ENCODE measurements at places on chromosomes 7 and 10. TPM values are rescaled to one million over a fixed set of nuclear protein-coding genes. Genes with fewer than 3 reads are reported as not detected.

DNA sequence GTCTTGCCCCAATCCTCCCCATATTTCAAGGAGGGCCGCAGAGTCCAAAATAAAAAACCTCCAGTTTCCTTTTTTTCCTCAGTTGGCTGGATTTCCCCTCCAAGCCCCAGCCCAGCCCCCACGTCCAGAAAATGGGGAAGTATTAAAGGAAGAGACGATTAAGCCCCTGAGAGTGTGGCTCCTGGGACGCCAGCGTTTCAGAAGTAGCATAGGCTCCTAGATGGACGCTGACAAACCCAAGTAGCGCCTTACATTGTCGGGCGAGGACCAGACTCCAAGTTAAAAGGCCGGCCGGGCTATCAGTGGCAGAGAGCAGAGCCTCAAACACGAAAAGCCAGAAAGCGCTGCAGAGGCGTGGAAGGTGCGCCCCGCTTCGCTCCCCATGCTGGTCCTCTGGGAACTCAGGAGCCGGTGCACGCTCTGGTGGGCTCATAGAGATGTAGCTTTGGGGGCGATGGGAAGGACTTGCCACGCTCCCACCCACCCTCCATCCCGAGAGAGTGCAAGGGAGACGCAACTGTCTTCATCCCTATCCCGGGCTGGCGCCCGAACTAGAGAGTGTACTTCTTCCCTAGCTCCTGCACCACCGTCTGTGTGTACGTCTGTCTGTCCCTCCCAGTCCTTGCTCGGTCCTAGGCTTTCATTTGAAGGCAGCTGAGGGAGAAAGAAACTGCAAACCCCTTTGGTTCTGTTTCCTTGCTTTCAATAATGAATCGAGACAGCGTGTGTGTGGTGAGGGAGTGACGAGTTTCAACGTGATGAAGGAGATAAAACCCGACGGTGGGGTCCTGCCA lies 6.3 kb upstream of the EMX2 start:
- H3K27ac ChIP-seq, result no peak overlapping the region
- H3K36me3 ChIP-seq, result no peaks in the 10 kb centered on the region
- peaks cover 97% of the 10 kb centered on the region for H3K27me3 ChIP-seq

DNA sequence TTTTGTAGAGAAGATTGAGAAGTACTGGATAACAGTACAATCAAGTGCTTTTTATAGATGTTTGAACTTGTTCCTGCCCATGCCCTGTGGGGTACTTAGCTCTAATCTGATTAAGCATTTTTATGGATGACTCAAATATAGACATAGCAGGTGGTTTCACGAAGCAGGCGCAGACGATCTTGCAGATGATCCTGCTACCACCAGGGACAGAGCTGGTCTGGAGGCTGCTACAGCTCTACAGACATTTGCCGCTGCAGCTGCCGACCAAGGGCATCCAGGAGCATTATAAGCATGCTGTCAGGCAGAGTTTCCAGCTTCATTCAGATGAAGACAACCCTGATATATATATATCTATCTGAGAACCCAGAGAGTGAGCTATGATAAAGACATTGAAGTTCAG lies 650.4 kb downstream of the NXPH1 start:
- H3K27ac ChIP-seq, result no peak overlapping the region
- H3K36me3 ChIP-seq, result no peaks in the 10 kb centered on the region
- H3K4me3 ChIP-seq, result no peak overlapping the region
- H3K27me3 ChIP-seq, result no peaks in the 10 kb centered on the region
- H3K4me1 ChIP-seq, result no peaks in the 10 kb centered on the region

DNA sequence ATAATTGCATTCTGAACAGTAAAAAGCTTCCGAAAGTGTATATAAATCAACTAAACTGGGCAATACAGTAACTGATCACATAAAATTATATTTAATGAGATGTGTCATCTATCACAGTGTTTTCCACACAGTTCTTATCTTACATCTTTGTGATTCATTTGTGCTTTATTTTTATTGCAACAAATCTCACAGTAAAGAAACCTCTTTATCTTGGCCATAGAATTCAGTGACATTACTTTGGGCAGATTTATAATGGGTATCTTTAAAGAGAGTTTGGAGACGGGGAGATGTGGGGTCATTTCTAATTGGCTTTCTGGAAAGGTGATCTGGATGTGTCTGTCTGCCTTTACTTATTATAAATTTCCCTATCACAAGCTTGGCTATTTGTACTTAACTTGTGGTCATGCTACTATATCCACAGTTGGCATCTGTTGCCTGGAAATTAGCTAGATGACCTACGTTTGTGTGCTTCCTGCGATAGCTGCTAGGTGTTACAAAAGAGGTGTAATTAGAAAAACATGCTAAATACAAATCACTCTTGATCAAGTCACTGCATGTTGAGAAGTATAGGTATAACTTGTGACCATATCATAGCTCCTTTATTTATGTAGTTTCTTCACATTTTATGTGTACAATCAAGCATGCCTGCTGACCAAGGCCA lies 123.8 kb downstream of the ARID5B start:
- H3K4me1 ChIP-seq, result peaks cover 46% of the 10 kb centered on the region
- H3K4me3 ChIP-seq, result no peak overlapping the region
- H3K27ac ChIP-seq, result no peak overlapping the region
- H3K27me3 ChIP-seq, result no peaks in the 10 kb centered on the region

DNA sequence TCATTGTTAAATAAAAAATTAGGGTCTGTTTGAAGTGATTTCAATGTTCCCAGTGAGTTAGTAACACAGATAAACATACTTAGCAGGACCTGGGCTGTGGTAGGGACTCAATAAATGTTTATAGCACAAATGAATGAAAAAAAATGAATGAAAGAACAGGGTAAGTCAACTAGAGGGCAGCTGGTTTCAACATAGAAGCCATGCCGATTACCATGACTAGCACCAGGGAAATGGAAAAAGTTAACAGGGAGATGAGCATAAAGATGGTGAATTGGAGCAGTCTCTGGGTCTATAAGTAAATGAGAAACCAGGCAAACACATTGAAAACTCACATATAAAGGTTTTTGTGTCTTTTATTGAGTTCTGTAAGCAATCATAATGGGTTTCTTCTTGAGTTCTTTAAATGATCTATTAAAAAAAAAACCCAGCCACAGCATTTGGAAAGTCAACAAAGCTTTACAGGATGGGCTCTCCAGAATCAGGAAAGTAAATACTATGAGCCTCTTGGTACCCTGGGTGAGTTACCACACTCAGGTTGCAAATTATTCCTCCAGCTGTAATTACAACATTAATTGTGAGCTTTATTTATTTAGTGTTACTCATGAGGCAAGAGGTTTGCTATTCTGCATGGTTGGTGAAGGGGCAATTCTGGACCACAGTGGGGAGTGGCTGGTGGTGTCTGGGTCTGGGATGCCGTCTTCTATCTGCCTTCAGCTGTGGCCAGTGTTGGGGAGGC lies 46.1 kb upstream of the MTPN start:
- no peak overlapping the region for H3K4me3 ChIP-seq
- H3K36me3 ChIP-seq, result no peaks in the 10 kb centered on the region
- no peak for DNase-seq
- H3K4me1 ChIP-seq, result no peaks in the 10 kb centered on the region

GRCh38 chr7:139603896-139604295 lies 80.4 kb downstream of the CLEC2L start:
- H3K4me3 ChIP-seq, result no peak overlapping the region
- DNase-seq, result no peak
- H3K27ac ChIP-seq, result no peak overlapping the region
- peaks cover 22% of the 10 kb centered on the region for H3K36me3 ChIP-seq
- H3K27me3 ChIP-seq, result no peaks in the 10 kb centered on the region

DNA sequence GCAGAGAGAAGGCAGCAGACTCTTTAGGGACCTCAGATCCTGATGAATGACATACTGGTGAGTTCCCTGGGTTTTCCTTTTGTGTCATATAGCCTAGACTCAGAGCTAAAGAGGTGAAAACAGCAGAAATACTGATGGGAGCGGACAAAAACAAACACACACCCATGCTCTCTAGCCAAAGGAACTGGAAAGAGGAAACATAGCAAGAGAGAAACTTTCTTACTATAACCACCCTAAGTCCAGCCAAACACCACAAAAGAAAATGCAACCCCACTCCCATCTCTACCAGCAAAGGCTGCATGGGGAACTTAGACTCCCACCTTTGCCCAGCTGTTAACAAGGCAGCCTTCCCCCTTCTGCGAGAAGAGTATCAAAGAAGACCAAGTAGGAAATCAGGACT lies 16.3 kb downstream of the GSAP start:
- no peak for DNase-seq
- H3K4me1 ChIP-seq, result peaks cover 88% of the 10 kb centered on the region
- no peak overlapping the region for H3K27ac ChIP-seq
- no peaks in the 10 kb centered on the region for H3K27me3 ChIP-seq
- peaks cover 2% of the 10 kb centered on the region for H3K36me3 ChIP-seq

GRCh38 chr7:11026452-11027359 lies 53.0 kb downstream of the PHF14 start:
- no peaks in the 10 kb centered on the region for H3K36me3 ChIP-seq
- no peak overlapping the region for H3K27ac ChIP-seq
- H3K27me3 ChIP-seq, result no peaks in the 10 kb centered on the region
- no peaks in the 10 kb centered on the region for H3K4me1 ChIP-seq
- DNase-seq, result no peak
- H3K4me3 ChIP-seq, result no peak overlapping the region

GRCh38 chr7:50598460-50599343 lies 33.5 kb upstream of the DDC start:
- DNase-seq, result no peak
- H3K4me1 ChIP-seq, result peaks cover 33% of the 10 kb centered on the region
- no peaks in the 10 kb centered on the region for H3K36me3 ChIP-seq
- H3K27ac ChIP-seq, result no peak overlapping the region
- H3K27me3 ChIP-seq, result no peaks in the 10 kb centered on the region

DNA sequence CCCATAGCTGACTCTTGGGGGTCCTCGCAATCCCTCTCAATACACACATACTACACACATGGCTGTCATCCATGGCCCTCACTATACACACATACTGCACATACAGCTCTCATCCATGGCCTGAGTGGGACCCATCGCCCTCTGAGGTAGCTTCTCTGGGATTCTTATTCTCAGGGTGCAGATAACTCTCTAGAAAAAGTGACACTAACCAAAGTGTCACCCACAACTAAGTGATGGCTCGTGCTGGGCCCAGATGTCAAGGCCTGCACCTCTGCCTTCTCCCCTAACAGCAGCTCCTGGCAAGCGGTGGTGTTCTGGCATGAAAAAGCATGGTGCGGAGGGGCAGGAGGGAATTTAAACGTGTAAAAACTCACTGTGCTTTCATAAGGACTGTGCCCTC lies 62.7 kb upstream of the ZPBP start:
- no peak for DNase-seq
- H3K27ac ChIP-seq, result no peak overlapping the region
- no peaks in the 10 kb centered on the region for H3K4me1 ChIP-seq
- no peaks in the 10 kb centered on the region for H3K27me3 ChIP-seq
- H3K4me3 ChIP-seq, result no peak overlapping the region
- no peaks in the 10 kb centered on the region for H3K36me3 ChIP-seq

GRCh38 chr7:44697136-44698045 lies 51.3 kb upstream of the ZMIZ2 start:
- no peak for DNase-seq
- H3K4me3 ChIP-seq, result no peak overlapping the region
- H3K27ac ChIP-seq, result no peak overlapping the region
- H3K36me3 ChIP-seq, result peaks cover 38% of the 10 kb centered on the region

- H3K36me3 ChIP-seq, result no peaks in the 10 kb centered on the region
- no peak overlapping the region for H3K27ac ChIP-seq
- H3K4me3 ChIP-seq, result no peak overlapping the region
- H3K27me3 ChIP-seq, result peaks cover 37% of the 10 kb centered on the region
These were observed 159.0 kb upstream of the SHH start for GRCh38 chr7:155971180-155971770.

DNA sequence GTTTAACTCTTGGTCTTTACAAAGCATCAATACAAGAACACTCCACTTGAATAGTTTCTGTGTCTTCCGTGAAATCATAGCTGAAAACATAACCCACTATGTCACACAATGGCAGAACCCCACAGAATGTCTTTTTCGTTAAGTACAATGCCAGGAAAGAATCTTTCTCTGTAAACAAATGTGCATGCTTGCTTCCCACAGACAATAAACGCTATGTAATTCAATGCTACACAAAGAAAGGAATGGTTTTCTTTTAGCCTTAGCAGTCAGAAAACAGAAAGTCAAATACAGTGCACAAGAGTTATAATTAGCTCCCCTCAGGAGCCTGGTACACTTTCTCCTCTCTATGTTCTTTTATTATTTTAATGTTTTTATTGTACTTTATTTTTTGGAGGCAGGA lies 186.1 kb downstream of the SRPK2 start:
- no peak overlapping the region for H3K27ac ChIP-seq
- no peaks in the 10 kb centered on the region for H3K27me3 ChIP-seq
- no peaks in the 10 kb centered on the region for H3K36me3 ChIP-seq
- H3K4me1 ChIP-seq, result peaks cover 16% of the 10 kb centered on the region
- no peak for DNase-seq

GRCh38 chr10:96667401-96667800 lies 52.9 kb downstream of the PIK3AP1 start:
- no peaks in the 10 kb centered on the region for H3K36me3 ChIP-seq
- H3K27me3 ChIP-seq, result no peaks in the 10 kb centered on the region
- no peak overlapping the region for H3K27ac ChIP-seq
- H3K4me3 ChIP-seq, result no peak overlapping the region

- no peaks in the 10 kb centered on the region for H3K27me3 ChIP-seq
- no peak overlapping the region for H3K27ac ChIP-seq
- no peak for DNase-seq
- H3K4me3 ChIP-seq, result no peak overlapping the region
- peaks cover 10% of the 10 kb centered on the region for H3K4me1 ChIP-seq
- H3K36me3 ChIP-seq, result no peaks in the 10 kb centered on the region
These were observed 15.9 kb upstream of the SCRN1 start for GRCh38 chr7:30005464-30005863.

DNA sequence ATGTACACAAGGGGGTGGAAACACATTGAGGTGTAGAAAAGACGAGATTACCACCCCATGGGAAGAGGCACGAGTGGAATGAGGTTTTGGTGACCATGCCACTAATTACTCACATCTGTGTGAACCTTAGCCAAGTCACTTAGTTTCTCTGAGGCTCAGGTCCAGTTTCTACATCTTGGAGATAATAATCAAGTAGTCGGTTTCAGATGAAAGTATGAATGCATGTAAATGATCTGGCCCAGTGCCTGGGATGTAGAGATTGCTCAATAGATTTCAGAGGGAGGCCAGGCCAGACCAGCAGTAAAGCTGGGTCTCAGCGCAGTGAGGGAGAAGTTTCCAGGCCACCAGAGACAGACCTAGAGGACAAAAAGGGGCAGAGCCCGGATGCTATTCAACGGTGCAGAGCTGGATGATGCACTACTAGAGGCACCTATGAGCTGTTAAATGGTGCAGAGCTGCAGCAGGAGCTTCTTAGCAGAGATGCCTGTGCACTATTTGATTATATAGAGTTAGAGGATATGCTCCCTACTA lies 725.1 kb downstream of the GRID1 start:
- no peak for DNase-seq
- H3K4me3 ChIP-seq, result no peak overlapping the region
- no peaks in the 10 kb centered on the region for H3K36me3 ChIP-seq

DNA sequence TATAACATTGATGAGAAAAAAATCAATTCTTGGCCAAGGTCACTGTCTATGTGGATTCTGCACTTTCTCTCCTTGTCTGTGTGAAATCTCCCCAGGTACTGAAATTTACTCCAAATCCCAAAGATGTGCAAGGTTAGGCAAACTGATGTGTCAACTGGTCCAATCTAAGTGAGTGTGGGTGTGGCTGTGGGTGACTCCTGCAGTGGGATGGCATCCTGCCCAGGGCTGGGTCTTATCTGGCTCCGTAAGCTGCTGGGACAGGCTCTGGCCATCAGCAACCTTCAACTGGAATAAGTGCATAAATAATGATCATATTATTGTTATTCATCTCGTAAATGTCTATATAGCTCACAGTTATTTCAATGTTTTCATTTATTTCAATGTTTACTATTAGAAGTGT lies 79.3 kb downstream of the JCAD start:
- no peak overlapping the region for H3K4me3 ChIP-seq
- DNase-seq, result no peak
- H3K27me3 ChIP-seq, result no peaks in the 10 kb centered on the region
- no peak overlapping the region for H3K27ac ChIP-seq
- no peaks in the 10 kb centered on the region for H3K4me1 ChIP-seq

Gene HOGA1
- total RNA-seq, result 18.8 TPM

Gene PPP1R3C
- total RNA-seq, result 18.7 TPM

Gene HABP2
- 0.13 TPM for total RNA-seq

Gene ZNRF2
- total RNA-seq, result 7.7 TPM
